ENCODE measurements at places on chromosomes 12 and 14.

GRCh38 chr14:100654814-100655740, 67.9 kb upstream of the BEGAIN start:
- peak; percentile 28 for DNase-seq

GRCh38 chr12:40145896-40146295, 40.0 kb upstream of the SLC2A13 start:
- no peak for DNase-seq

DNA sequence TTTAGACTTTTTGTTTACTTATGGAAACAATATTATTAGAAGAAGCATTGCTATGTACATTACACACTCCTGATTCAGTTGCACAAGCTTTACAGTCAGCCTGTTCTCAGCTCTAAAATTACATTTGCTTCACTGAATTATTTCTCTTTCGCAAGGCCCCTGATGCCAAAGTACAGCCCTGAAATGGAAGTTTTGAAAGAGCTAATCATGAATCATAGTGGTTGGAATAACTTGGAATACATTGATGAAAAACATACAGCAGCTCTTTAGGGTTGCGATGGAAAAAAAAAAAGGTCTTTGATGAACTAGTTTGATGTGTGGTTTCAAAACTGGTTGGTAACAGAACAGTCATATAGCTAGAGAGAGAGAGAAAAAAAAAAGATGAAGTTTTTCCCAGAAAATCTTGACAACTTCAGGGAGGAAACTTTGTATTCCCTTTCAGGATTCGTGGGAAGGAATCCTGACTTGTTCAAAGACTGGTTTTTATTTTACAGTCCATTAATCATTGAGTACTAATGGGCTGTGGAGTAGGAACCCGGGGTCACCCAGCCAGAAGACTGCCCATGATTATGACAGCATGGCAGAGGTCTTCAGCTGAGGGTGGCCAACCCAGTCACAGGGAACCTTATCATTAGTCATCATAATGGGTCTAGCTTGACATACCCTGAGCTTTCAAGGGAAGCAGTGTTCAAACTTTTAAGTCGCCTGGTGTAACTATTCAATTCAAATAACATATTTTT, 460.1 kb downstream of the NAV3 start:
- no peak for DNase-seq

- DNase-seq = no peak
These were observed 4.8 kb downstream of the LRP1 start for GRCh38 chr12:57133013-57133569.

GRCh38 chr12:108640802-108641445, 7.2 kb upstream of the SELPLG start:
- DNase-seq = no peak

DNA sequence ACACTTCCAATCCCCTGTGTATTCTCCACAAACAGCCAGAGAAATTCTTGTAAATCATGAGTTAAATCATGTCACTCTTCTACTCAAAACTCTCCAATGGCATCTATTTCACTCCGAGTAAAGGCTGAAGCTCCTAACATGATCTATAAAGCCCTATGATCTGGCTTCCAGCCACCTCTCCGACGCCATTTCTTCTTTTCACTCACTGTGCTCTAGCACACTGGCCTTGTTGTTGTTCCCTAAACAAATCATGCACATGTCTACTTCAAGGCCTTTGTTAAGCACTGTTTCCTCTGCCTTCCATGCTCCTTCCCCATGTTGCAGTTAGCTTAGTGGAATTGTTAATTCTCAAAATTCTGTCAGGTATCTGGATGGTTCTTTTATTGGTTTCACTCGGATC, 30.1 kb upstream of the MTERF2 start:
- no peak for DNase-seq

- DNase-seq = no peak
These were observed 127.7 kb downstream of the ZNF664 start for GRCh38 chr12:124100572-124101178.

- DNase-seq = no peak
These were observed 16.1 kb upstream of the UBC start for GRCh38 chr12:124930586-124930985.

DNA sequence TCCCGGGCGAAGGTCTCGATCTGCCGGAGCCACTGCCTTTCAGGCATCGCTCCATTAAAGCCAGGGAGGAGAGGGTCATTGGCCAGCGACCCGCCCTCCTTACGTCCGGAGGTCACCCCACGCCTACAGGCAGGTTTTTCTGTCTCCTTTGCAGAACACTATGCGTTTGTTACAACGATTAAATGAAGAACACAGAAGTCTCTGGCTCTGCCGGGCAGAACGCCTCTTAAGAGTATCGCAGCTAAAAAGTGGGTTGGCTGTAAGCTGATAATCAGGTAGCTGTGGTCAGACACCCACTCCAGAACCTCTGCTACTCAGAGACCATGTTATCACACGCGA, 15.0 kb downstream of the OTX2 start:
- no peak for DNase-seq

- no peak for DNase-seq
These were observed 29.5 kb downstream of the HELB start for GRCh38 chr12:66331814-66332213.

DNA sequence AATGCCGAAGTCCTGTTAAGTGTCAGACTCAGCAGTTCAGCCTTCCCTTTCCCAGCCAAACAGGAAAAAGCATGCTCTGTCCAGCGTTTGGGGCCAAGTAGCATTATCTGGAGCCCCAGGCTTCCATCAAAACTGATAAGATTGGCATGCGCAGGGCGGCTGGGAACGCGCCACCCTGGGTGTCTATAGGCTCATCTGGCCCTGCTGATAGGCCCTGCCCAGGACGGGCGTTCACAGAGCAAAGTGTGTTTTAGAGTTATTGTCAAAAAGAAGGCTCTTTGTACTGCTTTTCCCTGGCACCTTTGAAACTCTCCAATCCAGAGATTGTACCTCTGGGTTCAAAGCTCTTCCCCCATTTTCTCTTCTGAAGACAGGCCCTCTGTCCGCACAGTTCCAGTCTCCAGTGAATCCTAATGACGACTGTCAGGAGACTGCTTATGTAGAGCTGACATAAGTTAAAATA, at the start of gene ART4:
TSS of gene ART4 (minus strand) at position 102 of the 463 bp plus-strand sequence. CDS start 413 bp downstream, outside the sequence.
- DNase-seq = no peak
